ENCODE measurements at places on chromosomes 7 and 10.

GRCh38 chr10:11713186-11713743, 28.9 kb upstream of the ECHDC3 start:
- no peak for DNase-seq

GRCh38 chr10:12191715-12192114, 4.0 kb downstream of the NUDT5 start:
- no peak for DNase-seq

GRCh38 chr10:107371801-107372200, 207.3 kb upstream of the SORCS1 start:
- no peak for DNase-seq

DNA sequence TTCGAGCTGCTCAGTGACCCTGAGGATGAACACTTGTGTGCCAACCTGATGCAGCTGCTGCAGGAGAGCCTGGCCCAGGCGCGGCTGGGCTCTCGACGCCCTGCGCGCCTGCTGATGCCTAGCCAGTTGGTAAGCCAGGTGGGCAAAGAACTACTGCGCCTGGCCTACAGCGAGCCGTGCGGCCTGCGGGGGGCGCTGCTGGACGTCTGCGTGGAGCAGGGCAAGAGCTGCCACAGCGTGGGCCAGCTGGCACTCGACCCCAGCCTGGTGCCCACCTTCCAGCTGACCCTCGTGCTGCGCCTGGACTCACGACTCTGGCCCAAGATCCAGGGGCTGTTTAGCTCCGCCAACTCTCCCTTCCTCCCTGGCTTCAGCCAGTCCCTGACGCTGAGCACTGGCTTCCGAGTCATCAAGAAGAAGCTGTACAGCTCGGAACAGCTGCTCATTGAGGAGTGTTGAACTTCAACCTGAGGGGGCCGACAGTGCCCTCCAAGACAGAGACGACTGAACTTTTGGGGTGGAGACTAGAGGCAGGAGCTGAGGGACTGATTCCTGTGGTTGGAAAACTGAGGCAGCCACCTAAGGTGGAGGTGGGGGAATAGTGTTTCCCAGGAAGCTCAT, 1.1 kb downstream of the DDIT4 start:
- peak; percentile 32 for DNase-seq

DNA sequence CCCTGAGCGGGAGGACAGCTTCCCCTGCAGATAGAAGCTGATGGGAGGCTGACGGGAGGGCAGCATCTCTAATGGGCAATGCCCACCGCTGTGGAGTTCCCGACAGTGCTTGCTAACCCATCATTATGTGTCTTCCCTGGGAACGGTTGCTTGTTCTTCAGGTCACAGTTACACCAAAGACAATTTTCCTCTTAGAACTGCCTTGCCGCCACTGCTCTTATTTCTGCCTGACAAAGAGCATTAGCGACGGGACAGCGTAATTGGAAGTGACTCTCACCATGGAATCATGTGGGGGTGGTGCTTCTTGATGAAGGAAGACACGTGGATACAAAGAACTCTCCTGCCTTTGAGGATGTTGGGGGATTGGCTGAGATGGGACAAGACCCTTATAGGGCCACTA, 81.3 kb upstream of the NPS start:
- no peak for DNase-seq

DNA sequence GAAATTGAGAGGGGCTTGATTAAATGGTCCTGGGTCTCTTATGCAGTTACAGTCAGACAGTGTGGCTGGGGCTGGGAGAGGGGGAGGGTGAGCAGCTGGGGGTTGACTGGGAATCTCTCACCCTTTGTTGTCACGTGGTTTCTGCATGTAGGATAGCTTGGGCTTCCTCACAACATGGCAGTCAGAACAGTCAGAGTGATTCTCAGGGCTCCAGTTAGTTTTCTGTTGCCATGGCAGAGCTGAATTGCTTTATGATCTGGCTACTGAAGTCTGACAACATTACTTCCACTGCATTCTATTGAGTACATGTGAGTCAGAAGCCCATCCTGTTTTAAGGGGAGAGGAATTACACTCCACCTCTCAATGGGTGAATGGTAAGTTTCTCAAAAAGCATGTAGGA, 102.7 kb downstream of the WDR11 start:
- DNase-seq, result no peak

DNA sequence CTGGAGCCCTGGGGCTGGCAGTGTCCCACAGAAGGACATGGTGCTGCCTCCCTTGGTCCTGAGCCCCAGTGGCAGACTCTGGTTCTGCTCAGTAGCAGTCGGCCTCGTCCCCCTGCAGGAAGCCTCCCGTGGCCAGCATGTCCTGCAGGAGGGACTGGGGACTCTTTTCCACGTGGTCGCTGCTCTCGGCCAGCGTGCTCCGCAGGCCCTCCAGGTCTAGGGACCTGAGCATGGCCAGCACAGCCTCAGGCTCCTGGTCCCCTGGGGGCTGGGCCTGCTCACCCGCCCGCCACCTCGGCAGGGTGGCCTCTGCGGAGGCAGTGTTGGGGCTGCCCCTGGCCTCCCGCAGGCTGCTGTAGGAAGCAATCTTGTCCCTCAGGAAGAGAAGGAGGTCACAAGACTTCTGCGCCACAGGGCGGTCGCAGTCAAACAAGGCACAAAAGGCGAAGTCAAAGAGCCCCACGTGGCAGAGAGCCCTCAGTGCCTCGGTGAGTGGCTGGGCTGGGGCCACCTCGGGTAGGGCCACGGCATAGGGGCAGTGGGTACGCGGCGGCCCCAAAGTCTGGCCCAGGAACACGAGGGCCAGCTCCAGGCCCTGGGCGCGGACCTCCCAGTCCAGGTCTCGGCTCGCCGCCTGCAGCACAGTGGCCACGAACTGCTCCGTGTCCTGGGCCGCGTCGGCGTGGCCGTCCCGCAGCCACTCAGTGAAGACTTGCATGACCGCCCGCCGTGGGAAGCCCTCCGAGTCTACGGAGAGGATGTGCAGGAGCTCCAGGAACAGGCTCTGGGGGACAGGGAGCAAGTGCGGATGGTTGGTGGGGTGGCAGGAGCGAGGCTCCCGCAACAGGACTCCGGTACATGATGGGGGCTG, 17.1 kb downstream of the BRAT1 start:
- no peak for DNase-seq

GRCh38 chr10:53463539-53463938, 691.0 kb upstream of the MBL2 start:
- DNase-seq, result no peak

DNA sequence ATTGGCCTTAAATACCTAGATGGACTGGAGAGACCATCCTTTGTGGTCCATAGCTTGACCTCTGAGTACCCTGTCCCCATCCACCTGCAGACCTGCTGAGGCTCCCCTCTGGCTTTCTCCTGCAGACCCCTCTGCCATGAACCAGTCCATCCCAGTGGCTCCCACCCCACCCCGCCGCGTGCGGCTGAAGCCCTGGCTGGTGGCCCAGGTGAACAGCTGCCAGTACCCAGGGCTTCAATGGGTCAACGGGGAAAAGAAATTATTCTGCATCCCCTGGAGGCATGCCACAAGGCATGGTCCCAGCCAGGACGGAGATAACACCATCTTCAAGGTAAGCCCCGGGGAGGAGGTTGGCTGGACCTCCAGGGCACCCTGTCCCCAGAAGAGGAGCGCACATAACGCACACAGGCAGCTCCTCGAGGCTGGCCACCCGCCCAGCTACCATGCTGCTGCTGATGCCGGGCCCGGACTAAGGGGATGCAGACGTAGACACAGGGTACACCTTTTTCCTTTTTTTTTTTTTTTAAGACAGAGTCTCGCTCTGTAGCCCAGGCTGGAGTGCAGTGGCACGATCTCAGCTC, 4.3 kb downstream of the IRF5 start:
- no peak for DNase-seq

DNA sequence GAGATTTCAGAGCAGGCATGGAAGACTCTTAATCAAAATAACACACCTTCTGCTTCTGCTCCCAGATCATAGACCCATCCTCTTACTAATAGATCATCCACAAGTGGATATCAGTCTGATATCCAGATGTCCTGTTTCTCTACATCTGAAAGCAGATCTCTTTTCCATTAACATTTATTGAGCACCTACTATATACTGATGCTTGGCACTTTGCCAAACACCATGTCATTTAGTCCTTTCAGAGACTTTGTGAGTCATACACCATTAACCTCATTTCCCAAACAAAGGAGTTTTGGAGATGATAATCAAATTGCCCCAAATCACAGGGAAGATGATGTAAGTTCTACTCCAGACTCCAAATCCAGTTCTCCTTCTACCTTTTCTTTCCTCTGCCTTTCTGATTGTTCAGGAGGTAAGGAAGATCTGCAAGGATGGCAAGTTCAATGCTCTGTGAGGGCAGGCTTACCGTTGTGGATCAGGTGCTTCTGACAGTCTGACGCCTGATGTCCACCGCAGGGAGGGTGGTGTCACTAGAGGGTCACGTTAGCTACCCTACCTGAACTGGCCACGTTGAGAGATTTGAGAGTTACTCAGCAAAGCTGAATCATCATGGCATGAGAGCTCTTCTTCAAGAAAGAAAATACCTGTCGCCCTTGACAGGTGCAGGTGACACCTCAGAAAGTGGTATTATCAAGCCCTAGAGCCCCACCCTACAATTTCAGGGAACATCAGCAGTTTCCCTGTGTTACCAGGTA, 269.6 kb upstream of the ZMIZ1 start:
- no peak for DNase-seq

- no peak for DNase-seq
Observed at GRCh38 chr10:22912763-22913384, 15.0 kb upstream of the ARMC3 start.

GRCh38 chr10:29734962-29735627, 100.3 kb upstream of the SVIL start:
- DNase-seq, result peak; percentile 42

- DNase-seq, result no peak
Observed at GRCh38 chr10:108836362-108836761, 1086.9 kb downstream of the XPNPEP1 start.

GRCh38 chr7:88306590-88307048, at the start of gene STEAP4:
Gene STEAP4, minus strand, starts transcription at chr7:88306894. Its CDS starts 22,625 bp downstream, at chr7:88284269.
- DNase-seq, result no peak

DNA sequence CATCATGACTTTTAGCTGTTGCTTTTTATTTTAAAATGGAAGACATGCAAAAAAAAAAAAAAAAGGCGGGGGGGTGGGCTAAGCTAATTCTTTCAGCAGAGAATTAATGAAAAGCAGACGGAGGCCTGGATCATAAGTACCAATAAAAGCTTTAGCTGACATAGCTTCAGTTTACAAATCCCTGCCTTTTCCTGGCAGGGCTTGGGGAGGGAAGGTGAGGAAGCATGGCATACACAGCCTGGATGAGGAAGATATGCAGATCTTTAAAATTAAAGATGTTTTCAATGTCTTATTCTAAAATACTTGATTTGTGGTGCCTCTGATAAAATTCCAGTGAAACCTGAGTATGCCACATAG, 57.0 kb downstream of the ICA1 start:
- no peak for DNase-seq

GRCh38 chr7:156160811-156161210, 348.5 kb upstream of the SHH start:
- DNase-seq, result no peak

GRCh38 chr7:140260352-140261104, 83.7 kb upstream of the KDM7A start:
- DNase-seq, result peak; percentile 85

DNA sequence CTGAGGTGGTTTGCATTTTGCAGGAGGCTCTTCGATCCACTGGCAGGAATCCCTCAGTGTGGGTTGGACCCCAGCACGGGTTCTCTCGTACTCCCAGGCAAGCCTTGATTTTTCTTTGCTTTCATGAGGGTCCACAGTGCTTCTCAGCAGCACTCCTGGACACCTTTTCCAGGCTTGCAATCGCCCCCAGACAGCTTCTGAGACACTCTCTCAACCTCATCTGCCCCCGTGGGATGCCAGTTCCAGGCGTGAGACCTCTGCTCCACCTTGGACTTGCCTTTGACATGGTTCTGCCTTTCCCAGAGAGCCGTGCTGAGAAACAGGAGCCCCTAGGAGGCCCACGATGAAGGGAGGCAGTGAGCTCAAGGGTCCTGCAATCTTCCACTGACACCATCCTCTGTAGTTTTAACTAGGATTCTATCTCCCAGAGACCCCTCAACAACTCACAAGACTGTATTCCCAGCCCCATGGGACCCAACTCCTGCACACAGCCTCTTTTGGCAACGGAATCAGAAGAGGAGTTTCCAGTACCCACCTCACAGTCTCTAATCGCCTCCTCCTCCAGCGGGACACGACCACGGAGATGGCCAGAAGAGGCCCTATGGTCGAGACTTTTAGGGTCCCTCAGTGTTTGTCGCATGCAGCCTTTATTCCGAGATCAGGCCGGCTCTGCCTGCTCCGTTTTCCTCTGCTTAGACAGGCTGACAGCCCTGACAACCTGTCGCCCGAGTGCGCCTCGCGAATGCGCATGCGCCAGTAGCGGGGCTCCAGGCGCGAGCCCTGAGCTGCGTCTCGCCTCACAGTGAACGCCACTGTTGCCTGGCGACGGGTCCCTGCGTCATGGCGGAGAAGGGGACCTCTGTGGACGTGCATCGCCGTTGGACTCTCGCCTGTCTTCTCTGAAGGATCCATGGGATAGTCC, 26.0 kb upstream of the ZNF273 start:
- DNase-seq, result peak; percentile 55

GRCh38 chr7:116770941-116771340, 91.4 kb upstream of the CAPZA2 start:
- no peak for DNase-seq

DNA sequence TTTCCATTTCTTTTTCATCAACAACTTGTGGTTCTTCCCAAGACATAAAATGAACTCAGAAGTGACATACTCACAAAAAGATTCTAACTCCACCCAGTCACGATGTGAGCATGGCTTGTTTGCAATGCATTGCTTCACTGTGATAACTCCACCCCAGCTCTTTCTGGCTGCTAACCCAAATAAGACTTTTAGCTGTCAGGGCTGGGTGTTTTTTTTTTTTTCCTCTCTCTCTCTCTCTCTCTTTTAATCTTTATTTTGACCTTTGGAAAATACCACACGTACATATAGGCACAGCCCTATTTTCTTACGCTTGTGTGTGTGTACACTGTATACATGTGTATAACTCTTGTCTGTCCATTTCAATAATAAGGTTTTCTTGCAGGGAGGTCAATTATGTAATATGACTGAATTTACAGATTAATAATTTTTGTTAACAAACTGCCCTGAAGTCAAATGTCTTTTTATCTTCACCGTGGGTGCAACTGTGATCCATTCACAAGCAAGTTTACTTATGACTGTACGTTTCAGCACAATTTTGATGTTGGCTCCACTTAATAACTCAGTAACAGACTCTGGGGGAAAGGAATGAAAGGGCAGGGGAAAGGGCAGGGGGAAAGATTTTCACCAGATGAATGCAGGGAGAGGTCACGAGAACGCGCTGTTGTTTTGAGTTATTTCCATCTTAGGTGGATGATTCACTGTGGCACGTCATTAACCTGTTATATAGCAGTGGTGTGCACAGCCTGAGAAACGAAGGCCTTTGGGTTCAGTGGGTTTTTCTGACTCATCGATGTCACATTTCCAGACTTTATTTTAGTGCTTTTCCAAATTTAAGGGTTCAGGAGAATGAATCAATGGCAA, 49.1 kb downstream of the APBB1IP start:
- no peak for DNase-seq

GRCh38 chr7:37212556-37212955, 236.1 kb downstream of the ELMO1 start:
- no peak for DNase-seq

GRCh38 chr7:108711611-108712010, 141.9 kb downstream of the DNAJB9 start:
- no peak for DNase-seq

GRCh38 chr10:7857262-7857661, 39.0 kb downstream of the TAF3 start:
- no peak for DNase-seq
